ENCODE measurements at places on chromosomes 12 and 14.

GRCh38 chr14:36383767-36384431, 63.5 kb upstream of the MBIP start:
- peak; percentile 66 for ATAC-seq

GRCh38 chr12:12837025-12837812, 24.1 kb downstream of the DDX47 start:
- ATAC-seq, result peak; percentile 81

GRCh38 chr14:20811986-20812975, 9.6 kb upstream of the RNASE1 start:
- no peak for ATAC-seq

- ATAC-seq, result no peak
These were observed 91.9 kb upstream of the MUCL1 start for GRCh38 chr12:54762390-54762789.

DNA sequence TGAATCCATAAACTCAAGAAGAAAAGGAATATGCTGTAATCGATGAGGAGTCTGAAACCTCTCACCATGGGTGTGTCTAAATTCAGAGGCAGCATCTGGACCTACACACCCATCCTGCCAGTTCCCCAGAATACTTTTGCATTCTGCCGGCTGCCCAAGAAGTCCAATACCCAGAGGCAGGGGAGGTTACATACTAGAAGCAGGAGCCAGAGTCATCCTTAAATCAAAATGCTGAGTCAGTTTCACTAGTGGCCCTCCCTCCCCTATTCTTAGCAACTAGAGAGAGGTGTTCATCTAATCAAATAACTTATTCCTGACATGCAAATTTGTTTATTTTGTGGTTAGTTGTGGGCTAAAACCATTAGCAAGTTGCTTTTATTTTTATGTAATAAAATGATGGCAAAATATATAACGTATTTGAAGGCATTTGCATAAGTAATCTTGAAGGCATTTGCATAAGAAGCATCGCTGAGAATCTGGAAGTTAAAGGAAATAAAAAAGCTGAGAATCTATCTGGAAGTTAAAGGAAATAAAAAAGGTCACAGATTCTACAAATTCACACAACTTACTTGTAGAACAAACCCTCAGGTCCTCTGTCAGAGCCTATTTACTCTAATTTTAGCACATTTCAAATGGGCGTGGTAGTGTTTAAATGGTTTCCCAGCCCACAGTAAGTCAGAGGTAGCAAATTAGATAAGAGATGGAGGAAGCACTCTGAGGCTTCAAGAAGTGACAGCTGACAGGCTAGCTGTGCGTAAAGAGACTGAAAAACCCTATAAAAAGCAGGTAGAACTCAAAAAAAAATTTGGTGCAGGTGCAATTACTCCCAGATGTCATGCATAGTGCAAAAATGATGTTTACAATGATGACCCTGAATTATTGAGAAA, 7.8 kb downstream of the BHLHE41 start:
- ATAC-seq, result no peak

DNA sequence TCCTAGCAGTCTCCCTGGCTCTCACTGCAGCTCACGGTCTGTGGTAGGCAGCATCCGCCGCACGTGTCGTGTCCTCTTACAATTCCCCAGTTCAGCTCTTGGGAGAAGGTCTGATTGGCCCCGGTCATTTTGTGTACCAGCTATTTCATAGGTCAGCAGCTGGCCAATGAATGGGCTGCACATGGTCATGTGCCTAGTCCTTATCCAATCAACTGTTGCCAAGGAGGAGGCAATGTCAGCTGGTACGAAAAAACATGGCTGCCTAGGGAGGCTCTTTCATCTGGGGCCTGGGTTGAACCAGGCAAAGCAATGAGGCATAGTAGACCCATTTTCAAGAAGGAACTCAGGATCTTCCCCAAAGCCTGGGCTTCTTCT, 46.1 kb downstream of the RNFT2 start:
- ATAC-seq, result no peak

GRCh38 chr12:28158353-28158752, 31.9 kb upstream of the CCDC91 start:
- ATAC-seq, result no peak

GRCh38 chr12:66132408-66132807, 1.9 kb upstream of the LLPH start:
- no peak for ATAC-seq
